ENCODE measurements at places on chromosomes 7 and 10. TPM values are rescaled to one million over a fixed set of nuclear protein-coding genes. Genes with fewer than 3 reads are reported as not detected.

The MSS51 gene
- 1.8 TPM for polyA plus RNA-seq

The GDF2 gene
- polyA plus RNA-seq: not detected

The TRIM24 gene
- polyA plus RNA-seq: 6.2 TPM

The UCMA gene
- not detected for polyA plus RNA-seq

The OLAH gene
- not detected for polyA plus RNA-seq

The NEUROD6 gene
- polyA plus RNA-seq: not detected

The CYP3A7 gene
- 1.4 TPM for polyA plus RNA-seq

The TRPV5 gene
- polyA plus RNA-seq: 0.03 TPM

The FBXO24 gene
- polyA plus RNA-seq: 0.55 TPM

The ANKRD61 gene
- polyA plus RNA-seq: 0.25 TPM

The DRGX gene
- not detected for polyA plus RNA-seq

The HABP2 gene
- polyA plus RNA-seq: not detected

The ATG9B gene
- 1.6 TPM for polyA plus RNA-seq

The TMEM229A gene
- 14.0 TPM for polyA plus RNA-seq

The CCDC172 gene
- not detected for polyA plus RNA-seq

The TRIM73 gene
- 3.8 TPM for polyA plus RNA-seq

The CPA2 gene
- polyA plus RNA-seq: 16.0 TPM

The ODAD2 gene
- 0.34 TPM for polyA plus RNA-seq

The STEAP4 gene
- polyA plus RNA-seq: 5.7 TPM

The KLF14 gene
- polyA plus RNA-seq: not detected

The ASB15 gene
- not detected for polyA plus RNA-seq

The VSTM2A gene
- polyA plus RNA-seq: not detected

The SSMEM1 gene
- polyA plus RNA-seq: not detected

The TMEM236 gene
- polyA plus RNA-seq: 8.1 TPM

The C10orf95 gene
- polyA plus RNA-seq: not detected

The GCK gene
- not detected for polyA plus RNA-seq

The MEOX2 gene
- 0.78 TPM for polyA plus RNA-seq

The MYPN gene
- 0.54 TPM for polyA plus RNA-seq

The HKDC1 gene
- polyA plus RNA-seq: 45.7 TPM

The LIPM gene
- polyA plus RNA-seq: not detected

The ZMIZ1 gene
- polyA plus RNA-seq: 23.0 TPM

The GRM3 gene
- polyA plus RNA-seq: not detected

The GSTO2 gene
- 13.2 TPM for polyA plus RNA-seq

The DAGLB gene
- 22.4 TPM for polyA plus RNA-seq

The POLR2J2 gene
- polyA plus RNA-seq: 1.1 TPM

The NUTM2D gene
- polyA plus RNA-seq: 2.9 TPM

The SLC25A28 gene
- 31.1 TPM for polyA plus RNA-seq

The AGAP5 gene
- 15.8 TPM for polyA plus RNA-seq

The DNAJC12 gene
- 4.6 TPM for polyA plus RNA-seq

The EGFR gene
- 30.5 TPM for polyA plus RNA-seq

The GPR15LG gene
- polyA plus RNA-seq: not detected

The SPDYE5 gene
- polyA plus RNA-seq: not detected

All from small intestine (tissue), 16 donors.